ENCODE measurements at places on chromosomes 11 and 22. TPM values are rescaled to one million over a fixed set of nuclear protein-coding genes. Genes with fewer than 3 reads are reported as not detected.

CCDC87 gene
- total RNA-seq: 1.0 TPM

OR4C3 gene
- total RNA-seq: not detected

WBP2NL gene
- 2.5 TPM for total RNA-seq

PGA5 gene
- total RNA-seq: 0.35 TPM

OR10A3 gene
- total RNA-seq: not detected

UCP3 gene
- 4.0 TPM for total RNA-seq
